ENCODE measurements at places on chromosomes 16 and 17. TPM values are rescaled to one million over a fixed set of nuclear protein-coding genes. Genes with fewer than 3 reads are reported as not detected.

Gene GOSR2
- polyA plus RNA-seq: 47.7 TPM

Gene KIF19
- not detected for polyA plus RNA-seq

DNA sequence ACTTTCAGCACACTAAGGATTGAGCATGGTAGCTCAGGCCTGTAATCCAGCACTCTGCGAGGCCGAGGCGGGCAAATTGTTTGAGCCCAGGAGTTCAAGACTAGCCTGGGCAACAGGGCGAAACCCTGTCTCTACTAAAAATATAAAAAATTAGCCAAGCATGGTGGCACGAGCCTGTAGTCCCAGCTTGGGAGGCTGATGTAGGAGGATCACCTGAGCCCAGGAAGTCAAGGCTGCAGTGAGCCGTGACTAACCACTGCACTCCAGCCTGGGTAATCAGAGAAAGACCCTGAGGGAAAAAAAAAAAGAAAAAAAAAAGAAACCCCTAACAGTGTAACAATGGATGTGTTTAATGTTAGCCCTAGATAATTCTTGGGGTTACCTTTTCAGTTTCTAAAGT, 24.0 kb downstream of the PARN start:
- H3K27ac ChIP-seq: peak overlapping the region; percentile 85
- peak overlapping the region; percentile 29 for H3K4me3 ChIP-seq
- H3K27me3 ChIP-seq: no peaks in the 10 kb centered on the region
- DNase-seq: no peak
- H3K36me3 ChIP-seq: peaks cover 27% of the 10 kb centered on the region
- H3K4me1 ChIP-seq: peaks cover 25% of the 10 kb centered on the region

DNA sequence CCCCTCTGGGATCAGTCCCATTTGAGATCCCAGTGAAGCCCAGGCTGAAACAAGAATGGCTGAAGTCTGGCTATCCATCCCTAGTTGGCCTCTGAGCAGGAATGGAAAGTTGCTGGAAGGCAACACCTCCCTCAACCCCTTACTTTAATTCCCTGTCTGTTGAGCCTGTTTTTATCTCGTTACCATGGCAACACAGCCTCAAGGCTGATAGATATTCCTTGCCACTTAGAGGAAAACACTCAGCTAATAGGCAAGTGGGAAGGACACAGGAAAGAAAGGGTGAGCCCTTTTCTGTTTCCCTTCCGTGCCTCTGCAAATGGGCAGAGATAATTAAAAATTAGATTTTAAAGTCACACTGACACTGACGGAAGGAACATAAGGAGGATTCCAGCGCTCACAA, 75.5 kb upstream of the CLEC3A start:
- H3K27me3 ChIP-seq: no peaks in the 10 kb centered on the region
- H3K27ac ChIP-seq: no peak overlapping the region
- no peak overlapping the region for H3K4me3 ChIP-seq
- no peak for DNase-seq
- no peaks in the 10 kb centered on the region for H3K4me1 ChIP-seq

DNA sequence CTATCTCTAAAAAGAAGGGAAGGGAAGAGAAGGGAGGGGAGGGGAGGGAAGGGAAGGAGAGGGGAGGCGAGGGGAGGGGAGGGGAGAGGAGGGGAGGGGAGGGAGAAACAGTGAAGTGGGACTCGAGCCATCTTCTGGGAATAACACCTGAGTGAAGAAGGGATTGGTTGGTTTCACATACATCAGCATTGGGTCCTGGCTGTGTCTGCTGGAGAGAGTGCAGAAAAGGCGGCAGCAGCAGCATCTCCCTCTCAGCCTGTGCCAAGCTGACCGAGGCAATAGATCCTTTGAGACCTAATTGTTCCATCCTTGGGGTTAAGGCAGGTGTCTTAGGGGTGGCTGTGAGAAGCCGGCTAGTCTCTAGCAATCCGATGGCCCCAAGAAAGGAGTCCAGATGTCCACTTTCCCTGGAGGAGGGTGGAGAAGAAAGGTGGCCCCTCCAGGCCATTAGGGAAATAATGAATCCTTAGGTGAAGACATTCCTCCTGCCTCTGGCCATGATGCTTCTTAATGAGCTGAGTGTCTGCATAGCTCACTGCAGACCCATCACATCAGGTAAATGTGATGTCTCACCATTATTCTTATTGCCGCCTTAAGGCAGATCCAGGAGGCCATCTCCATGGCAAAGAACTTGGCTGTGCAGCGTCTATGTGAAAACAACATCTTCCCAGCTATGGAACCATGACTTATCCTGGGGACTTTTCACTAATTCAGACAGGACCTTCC, 71.6 kb downstream of the WIPI1 start:
- H3K4me1 ChIP-seq: no peaks in the 10 kb centered on the region
- H3K36me3 ChIP-seq: no peaks in the 10 kb centered on the region
- H3K4me3 ChIP-seq: no peak overlapping the region
- DNase-seq: no peak
- no peak overlapping the region for H3K27ac ChIP-seq

GRCh38 chr16:53207810-53208752, 153.3 kb downstream of the CHD9 start:
- peak overlapping the region; percentile 91 for H3K4me3 ChIP-seq
- no peaks in the 10 kb centered on the region for H3K27me3 ChIP-seq
- H3K4me1 ChIP-seq: peaks cover 35% of the 10 kb centered on the region
- no peaks in the 10 kb centered on the region for H3K36me3 ChIP-seq
- peak overlapping the region; percentile 98 for H3K27ac ChIP-seq
- peak; percentile 59 for DNase-seq

DNA sequence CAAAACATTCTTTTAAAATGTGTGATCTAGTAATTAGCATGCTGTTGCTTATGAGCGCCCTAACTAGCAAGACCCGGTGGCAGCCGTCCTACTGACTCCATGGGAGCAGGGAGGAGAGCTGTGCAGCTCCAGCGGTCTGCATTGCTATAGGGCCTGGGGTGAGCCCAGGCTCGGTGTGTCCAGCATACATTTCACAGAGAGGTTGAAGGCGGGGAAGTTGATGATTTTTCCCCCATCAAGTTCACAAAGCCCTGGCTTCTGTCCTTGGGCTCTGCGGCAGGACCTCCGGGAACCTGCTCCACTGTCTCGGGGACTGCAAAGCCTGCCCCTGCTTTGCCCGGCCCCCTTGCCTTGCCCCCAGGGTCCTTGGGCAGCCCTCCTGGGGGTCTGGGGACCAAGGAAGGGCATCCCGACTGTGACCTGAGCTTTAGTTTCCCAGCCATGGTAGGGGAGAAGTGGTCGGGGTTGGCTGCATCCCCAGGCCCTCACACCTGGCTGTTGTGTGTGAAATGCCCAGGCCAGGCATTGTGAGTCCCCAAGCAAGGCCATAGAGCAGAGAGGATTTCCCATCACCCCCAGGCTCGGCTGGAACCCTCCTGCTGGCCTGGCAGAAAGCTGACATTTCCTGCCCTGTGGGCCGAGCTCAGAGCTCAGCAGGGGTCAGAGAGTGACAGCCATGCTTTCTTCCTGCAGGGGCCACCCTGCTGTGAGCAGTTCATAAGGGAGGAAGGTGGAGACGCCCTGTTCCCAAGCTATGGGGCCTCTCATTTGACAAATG, 24.8 kb downstream of the KCNJ12 start:
- no peaks in the 10 kb centered on the region for H3K27me3 ChIP-seq
- H3K36me3 ChIP-seq: no peaks in the 10 kb centered on the region
- no peak overlapping the region for H3K27ac ChIP-seq

DNA sequence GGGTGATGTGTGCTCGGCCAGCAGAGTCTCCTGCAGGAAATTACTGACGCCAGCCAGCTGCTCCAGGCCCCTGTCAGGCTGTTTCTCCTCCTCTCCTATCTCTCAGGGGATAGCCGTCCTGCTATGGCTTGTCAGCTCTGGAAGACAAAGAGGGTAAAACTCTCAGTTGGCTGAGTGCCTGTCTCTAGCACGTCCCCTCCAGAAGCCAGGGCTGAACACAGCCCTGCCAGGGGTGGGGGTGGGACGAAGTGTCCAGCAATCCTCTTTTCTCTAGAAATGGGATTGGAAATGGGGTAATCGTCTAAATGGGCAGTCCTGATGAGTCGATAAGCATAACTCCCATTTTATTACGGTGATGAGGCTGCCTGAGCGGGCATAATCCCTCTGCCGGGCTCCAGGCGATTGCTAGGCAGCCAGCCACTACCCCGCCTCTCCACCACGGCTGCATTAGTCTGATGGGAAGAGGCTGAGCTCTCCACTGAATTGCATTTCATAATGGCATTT, 89.1 kb upstream of the GNAO1 start:
- H3K27me3 ChIP-seq: peaks cover 31% of the 10 kb centered on the region
- no peak overlapping the region for H3K27ac ChIP-seq
- no peaks in the 10 kb centered on the region for H3K36me3 ChIP-seq

- H3K27ac ChIP-seq: no peak overlapping the region
- H3K36me3 ChIP-seq: no peaks in the 10 kb centered on the region
- H3K4me1 ChIP-seq: peaks cover 6% of the 10 kb centered on the region
- no peak overlapping the region for H3K4me3 ChIP-seq
Observed at GRCh38 chr17:58420827-58421226, 3.5 kb upstream of the RNF43 start.

DNA sequence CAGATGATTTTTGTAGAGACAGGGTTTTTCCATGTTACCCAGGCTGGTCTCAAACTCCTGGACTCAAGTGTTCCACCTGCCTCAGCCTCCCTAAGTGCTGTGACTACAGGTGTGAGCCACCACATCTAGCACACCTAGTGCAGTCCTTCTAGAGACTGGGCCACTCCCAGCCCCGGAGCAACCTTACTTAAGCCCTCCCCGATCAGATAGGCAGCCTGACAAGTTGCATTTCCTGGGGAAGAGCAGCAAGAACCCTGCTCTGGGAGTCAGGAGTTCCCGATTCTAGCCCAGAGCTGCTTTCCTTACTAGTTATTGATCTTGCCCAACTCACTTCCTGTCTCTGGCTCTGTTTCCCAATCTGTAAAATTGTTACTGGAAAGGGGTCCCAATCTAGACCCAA, 7.0 kb upstream of the NAGLU start:
- H3K4me3 ChIP-seq: no peak overlapping the region
- peaks cover 36% of the 10 kb centered on the region for H3K4me1 ChIP-seq
- H3K27me3 ChIP-seq: no peaks in the 10 kb centered on the region

DNA sequence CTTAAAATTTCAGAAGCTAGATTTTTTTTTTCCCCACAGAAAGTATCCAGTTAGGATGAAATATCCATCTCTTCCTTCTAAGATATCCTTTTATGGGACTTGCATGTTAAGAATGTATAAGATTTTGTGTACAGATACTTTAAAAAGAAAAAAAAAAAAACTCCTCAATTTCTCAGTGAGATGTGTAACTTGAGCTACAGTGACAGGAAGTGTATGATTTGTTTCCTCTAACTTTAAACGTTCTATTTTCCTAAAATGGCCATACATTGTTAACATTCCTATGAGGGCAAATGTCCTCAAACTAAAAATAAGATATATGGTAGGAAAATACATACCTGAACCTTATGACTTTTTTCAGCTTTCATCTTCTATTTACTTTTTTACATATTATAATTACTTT, 8.9 kb downstream of the FBXO47 start:
- DNase-seq: no peak
- H3K27ac ChIP-seq: no peak overlapping the region
- no peaks in the 10 kb centered on the region for H3K27me3 ChIP-seq
- H3K4me3 ChIP-seq: no peak overlapping the region
- H3K4me1 ChIP-seq: peaks cover 5% of the 10 kb centered on the region

GRCh38 chr16:88208112-88208511, 174.6 kb upstream of the ZNF469 start:
- H3K4me1 ChIP-seq: no peaks in the 10 kb centered on the region
- peaks cover 11% of the 10 kb centered on the region for H3K27me3 ChIP-seq
- H3K36me3 ChIP-seq: no peaks in the 10 kb centered on the region
- DNase-seq: no peak

DNA sequence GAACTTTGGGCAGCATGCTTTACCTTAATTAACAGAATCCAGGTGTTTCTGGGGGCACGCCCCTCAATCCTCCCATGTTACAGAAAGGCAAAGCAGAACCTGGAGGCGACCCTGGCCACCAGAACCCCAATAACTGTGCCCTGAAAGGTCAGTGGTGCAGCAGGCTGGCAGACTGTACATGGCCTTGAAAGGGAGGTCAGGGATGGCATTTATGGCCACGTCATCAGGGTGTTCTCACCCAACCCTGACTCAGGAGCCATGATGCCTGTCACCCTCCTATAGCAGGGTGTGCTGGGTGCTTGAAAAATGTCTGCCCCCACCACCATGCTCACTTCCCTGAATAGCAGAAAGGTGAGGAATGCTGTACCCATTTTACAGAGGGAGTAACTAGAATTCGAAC, 177.7 kb downstream of the TMEM132E start:
- peaks cover 58% of the 10 kb centered on the region for H3K27me3 ChIP-seq
- H3K4me1 ChIP-seq: no peaks in the 10 kb centered on the region
- H3K4me3 ChIP-seq: no peak overlapping the region
- DNase-seq: no peak
- H3K36me3 ChIP-seq: no peaks in the 10 kb centered on the region
- H3K27ac ChIP-seq: no peak overlapping the region

GRCh38 chr16:10878644-10879501, 1.9 kb downstream of the CIITA start:
- no peaks in the 10 kb centered on the region for H3K27me3 ChIP-seq
- H3K4me1 ChIP-seq: peaks cover 66% of the 10 kb centered on the region
- peaks cover 24% of the 10 kb centered on the region for H3K36me3 ChIP-seq
- peak overlapping the region; percentile 100 for H3K4me3 ChIP-seq

GRCh38 chr17:43840814-43841213, 6.2 kb upstream of the CD300LG start:
- H3K4me1 ChIP-seq: peaks cover 4% of the 10 kb centered on the region
- DNase-seq: no peak
- peaks cover 12% of the 10 kb centered on the region for H3K27me3 ChIP-seq

Measured in naive B cell (primary cell).